ENCODE measurements at places on chromosomes 11 and 22. TPM values are rescaled to one million over a fixed set of nuclear protein-coding genes. Genes with fewer than 3 reads are reported as not detected.

Gene LSP1
- total RNA-seq: 1.1 TPM

Gene ISX
- not detected for total RNA-seq

Gene PC
- total RNA-seq: 40.2 TPM

Gene OR51E2
- not detected for total RNA-seq

Gene FGF4
- total RNA-seq: not detected

Gene TREH
- not detected for total RNA-seq

Gene MFRP
- not detected for total RNA-seq

Gene SNX32
- total RNA-seq: 0.11 TPM

Gene DDI1
- total RNA-seq: not detected

Gene USH1C
- total RNA-seq: not detected

Gene HEPACAM
- not detected for total RNA-seq

Gene GDPD4
- not detected for total RNA-seq

Gene SLC5A1
- 0.10 TPM for total RNA-seq

Gene C1QTNF5
- total RNA-seq: not detected

Gene MTA2
- 172 TPM for total RNA-seq

Gene KIF18A
- 16.8 TPM for total RNA-seq

Gene NAALADL1
- 5.6 TPM for total RNA-seq

Gene WEE1
- total RNA-seq: 39.6 TPM

Gene OR56A3
- not detected for total RNA-seq

Gene TNNI2
- 8.6 TPM for total RNA-seq

Gene RFPL1
- total RNA-seq: not detected

Gene OR10A2
- total RNA-seq: not detected

Gene SLC16A8
- total RNA-seq: 0.24 TPM

Gene FGF19
- total RNA-seq: 0.17 TPM

Gene C11orf86
- not detected for total RNA-seq

Gene DSCAML1
- total RNA-seq: not detected

Gene PANX2
- total RNA-seq: 1.0 TPM

Gene BCO2
- total RNA-seq: 0.17 TPM

Gene PGR
- 0.04 TPM for total RNA-seq

Gene PANX1
- total RNA-seq: 69.4 TPM

Gene OR9I1
- not detected for total RNA-seq

Gene H19
- total RNA-seq: 33.1 TPM

Gene MMP1
- 34.4 TPM for total RNA-seq

Gene STK33
- total RNA-seq: 0.39 TPM

Gene POTEH
- total RNA-seq: not detected

Gene NXPE1
- total RNA-seq: not detected

Gene OR2D2
- 0.11 TPM for total RNA-seq

Gene SAA2
- not detected for total RNA-seq

Gene SMTNL1
- total RNA-seq: not detected

Measured in foreskin keratinocyte (primary cell).